ENCODE measurements at places on chromosomes 1 and 21.

GRCh38 chr21:32578107-32578691, 7.1 kb downstream of the TCP10L start:
- DNase-seq = no peak

DNA sequence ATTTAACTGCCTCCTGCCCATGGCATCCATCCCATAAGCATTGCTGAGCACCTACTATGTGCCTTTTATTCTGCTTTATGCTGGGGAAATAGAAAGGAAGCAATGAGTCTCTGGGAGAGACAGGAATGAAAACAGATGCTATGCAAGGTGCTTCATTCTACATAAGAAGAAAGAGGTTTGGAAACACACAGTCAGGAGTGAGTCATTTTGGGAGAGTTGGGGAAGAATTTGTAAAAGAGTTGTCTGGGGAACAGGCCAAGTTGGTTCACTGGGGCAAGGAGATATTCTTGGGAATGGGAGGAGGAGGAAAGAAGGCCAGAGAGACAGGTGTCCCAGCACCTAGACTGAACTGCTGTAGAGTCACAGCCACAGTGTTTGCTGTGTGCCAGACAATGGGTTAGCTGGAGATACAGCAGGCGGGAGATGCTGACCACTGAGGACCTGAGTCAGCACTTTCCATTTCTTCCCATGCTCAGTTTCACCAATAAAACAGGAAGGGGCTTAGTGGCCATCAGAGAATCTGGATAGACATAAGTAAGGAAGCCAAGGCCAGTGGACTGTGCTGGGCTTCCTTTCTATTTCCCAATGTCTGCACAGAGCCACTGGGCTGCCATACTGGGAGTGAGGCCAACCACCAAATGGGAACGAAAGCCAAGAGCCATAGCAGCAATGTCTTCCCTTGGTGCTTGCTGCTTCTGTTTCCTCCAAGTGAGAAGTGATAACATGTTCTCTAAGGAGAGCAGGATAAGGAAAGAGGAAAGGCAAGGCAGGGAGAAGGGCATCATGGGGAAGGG, 187.7 kb upstream of the USP24 start:
- DNase-seq = no peak

DNA sequence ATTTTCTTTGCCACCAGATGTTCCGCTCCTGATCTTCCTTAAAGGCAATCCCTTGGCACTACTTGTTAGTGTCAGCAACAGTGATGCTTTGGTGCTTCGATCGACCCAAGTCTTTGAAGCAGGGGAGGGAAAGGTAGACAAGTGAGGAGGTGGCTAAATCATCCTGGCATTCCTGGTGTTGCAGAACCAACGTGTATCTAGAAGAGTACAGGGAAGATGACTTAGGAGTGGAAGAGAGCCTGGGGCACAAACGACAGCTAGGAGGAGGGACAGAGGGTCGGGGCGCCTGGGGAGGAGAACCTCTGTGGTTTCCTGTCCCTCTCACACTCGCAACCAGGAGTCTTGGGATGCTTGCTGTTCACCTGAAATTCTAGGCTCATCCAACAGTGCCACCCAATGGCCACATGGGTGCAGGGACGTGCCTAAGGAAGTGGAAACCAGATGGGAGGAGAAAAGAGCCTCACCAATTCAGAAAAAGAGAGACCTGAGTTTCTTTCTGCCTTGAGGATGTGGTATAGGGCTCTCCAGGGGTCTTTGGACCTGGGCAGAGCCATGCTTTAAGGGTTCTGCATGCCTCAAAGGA, 9.5 kb upstream of the KCNA2 start:
- no peak for DNase-seq

DNA sequence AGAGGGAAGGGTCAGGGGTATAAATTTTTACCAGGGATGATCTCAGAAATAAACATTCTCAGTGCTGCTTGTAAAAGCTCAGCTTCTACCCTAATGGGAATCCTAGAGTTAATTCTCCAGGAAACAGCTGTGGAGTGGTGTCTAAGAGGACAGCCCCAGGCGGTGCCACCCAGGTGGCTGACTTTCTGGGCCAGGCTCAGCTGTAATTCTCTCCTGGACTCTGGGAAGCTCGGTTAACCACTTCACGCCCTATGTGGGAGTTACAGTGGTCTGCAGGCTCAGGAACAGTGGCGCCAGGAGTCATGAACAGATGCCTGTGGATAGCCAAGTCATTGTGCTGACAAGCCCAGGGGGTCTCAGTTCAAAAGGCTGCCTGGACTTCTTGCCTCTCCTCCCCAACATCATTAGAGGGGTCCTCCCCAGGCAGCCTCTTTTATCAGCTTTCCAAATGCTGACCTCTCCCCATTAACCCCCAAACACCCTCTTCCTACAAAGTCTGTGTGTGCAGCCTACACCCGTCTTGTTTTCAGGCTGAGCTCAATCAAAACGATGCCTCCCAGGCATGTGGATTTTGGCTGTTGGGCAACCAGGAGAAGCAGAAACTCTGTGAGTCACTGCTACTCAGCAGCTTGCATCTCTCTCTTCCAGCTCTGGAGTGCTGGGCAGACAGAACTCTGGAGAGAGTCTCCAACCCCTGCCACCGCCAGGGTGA, 1.2 kb downstream of the HHIPL2 start:
- no peak for DNase-seq

- no peak for DNase-seq
Observed at GRCh38 chr1:4485878-4486277, 168.5 kb upstream of the AJAP1 start.

- no peak for DNase-seq
Observed at GRCh38 chr1:117836069-117836468, 93.4 kb downstream of the GDAP2 start.

DNA sequence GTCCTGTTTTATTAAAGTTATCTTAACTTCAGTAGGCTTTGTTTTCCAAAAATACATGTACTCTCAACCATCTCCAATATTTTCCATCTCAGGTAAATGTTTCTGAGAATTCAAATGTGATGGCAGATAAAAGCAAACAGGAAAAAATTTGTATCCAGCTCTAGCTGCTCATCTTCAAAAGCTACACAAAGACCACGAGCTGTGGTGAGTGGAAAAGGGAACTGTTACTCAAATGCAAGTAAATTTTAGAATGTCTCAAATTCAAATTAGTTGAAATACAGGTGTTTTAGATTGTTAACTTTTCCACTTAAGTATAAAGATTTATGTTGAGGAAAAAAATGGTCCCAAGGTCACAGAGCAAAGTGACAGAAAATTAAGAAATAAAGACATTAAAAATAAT, 216.0 kb downstream of the SLC45A1 start:
- no peak for DNase-seq

DNA sequence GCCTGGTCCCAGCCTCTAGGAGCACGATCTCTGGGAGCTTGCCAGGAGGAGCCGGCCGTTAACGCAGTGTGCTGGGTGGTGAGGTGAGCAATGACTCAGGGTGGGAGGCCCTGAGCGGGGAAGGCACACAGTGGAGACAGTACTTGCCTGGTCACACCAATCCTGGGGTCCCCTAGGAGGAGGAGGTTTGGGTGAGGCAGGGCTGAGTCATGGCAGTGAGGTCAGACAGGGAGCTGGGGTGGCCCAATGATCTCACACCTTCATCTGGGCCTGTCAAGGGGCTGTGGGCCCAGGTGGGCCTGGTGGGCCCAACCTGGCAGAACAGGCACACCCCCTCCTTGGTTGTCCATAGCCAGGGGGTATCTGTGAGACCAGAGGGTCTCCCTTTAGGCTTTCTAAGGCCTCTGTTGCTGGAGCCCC, 8.6 kb upstream of the EDN2 start:
- DNase-seq = no peak

DNA sequence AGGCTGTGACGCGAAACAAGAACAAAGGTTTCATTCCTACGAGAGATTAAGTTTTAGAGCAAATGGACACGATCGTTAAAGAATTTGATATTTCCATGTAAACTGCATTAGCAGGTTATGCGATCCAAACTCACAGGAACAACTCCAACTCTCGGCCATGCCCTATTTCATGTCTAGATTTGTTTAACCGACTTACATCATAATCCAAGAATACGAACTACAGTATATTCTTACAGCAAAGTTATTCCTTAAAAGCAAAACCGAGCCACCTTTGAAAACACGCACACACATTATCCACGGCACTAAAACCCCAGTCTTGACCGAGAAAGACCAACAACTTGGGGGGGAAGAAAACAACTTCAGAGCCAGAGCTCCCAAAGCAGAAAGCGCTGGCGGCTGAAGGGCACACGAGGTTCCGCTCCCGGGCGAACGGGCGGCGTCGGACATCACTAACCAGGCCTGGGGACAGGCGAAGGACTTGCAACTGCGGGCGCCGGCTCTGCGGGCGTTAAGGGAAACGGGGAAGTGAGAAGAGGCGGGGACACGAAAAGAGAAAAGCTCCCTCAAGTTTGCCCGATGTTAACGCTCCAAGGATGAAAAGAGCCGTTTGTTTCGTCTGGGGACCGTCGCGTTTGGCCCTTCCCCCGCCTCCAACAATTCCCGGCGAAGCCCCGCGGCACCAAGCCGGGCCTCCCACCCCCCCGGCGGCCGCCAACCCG, 690 bp downstream of the B3GALNT2 start:
- no peak for DNase-seq

DNA sequence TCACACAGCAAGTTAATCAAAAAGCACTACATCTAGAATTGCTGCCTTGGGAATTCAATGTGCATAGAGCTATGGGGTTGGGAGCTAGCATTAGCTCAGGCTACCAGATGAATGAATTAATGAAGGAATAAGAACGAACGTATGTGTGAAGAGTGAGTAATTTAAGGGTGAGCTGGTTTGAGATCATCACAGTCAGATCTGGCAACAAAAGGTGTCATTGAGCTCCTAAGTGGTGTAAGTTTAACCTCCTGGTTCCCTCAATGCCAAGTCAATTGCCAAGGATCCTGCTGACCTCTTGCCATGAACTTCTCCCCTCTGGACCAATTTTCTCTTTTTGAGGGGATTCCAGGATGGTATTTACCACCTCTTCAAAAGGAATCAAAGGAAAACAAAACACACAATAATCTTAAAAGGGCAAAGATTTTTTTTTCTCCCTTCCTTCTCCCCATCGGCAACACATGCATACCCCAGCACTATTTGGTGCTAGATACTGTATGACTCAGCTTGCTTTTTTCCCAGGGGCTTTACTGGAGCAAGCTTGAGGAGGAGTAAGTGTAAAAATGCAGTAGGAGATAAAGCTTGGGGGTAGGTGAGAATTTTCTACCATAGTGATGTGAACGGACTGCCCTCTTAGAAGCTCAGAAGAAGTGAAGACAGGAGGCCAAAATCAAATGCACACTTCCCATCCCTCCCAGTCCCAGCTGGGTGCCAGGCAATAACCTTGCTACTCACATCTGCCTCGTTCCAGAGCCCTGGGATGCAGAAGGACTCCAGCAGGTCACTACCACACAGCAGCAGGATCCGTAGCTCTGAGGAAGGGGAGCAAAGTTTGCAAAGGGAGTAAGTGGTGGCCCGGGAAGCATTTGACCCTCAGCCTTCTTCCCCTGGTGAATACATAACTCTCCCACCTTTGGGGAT, 92.0 kb downstream of the LAMC2 start:
- no peak for DNase-seq

DNA sequence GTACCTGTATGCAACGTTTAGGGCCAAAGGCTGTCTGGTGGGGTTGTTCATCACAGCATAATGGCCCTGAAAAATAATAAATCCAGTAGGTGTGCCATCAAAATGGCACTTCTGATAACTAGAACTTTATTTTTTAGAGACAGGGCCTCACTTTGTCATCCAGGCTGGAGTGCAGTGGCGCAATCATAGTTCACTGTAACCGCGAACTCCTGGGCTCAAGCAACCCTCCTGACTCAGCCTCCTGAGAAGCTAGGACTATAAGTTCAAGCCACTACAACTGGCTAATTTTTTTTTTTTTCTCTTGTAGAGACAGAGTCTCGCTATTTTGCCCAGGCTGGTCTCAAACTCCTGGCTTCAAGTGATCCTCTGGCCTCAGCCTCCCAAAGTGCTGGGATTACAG, 4.7 kb downstream of the SNAPIN start:
- no peak for DNase-seq

- no peak for DNase-seq
Observed at GRCh38 chr1:216535059-216535458, 111.8 kb upstream of the USH2A start.

GRCh38 chr1:30793209-30793608, 35.6 kb upstream of the LAPTM5 start:
- DNase-seq = no peak

DNA sequence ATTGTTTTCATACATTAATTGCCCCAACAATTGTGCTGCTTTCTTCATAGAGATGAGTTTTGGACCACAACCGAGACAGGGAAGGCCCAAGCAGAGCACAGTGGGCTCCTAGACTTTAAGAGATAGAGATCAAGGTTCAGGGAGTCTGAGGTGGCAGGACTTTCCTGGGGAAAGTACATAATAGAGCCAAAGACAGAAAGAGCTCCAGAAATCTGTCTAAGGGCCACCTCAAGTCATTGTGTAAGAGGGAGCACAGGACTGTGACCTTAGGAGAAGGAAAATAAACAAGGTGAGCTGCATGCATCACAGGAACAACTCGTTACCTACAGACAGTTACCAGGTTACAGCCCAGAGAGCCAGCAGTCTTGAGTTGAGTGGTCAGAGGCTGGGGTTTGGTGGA, 41.3 kb upstream of the CR2 start:
- DNase-seq = no peak

- DNase-seq = no peak
Observed at GRCh38 chr1:187038784-187039183, 210.0 kb downstream of the PLA2G4A start.

- no peak for DNase-seq
Observed at GRCh38 chr1:206732992-206733391, 37.6 kb upstream of the IL19 start.

DNA sequence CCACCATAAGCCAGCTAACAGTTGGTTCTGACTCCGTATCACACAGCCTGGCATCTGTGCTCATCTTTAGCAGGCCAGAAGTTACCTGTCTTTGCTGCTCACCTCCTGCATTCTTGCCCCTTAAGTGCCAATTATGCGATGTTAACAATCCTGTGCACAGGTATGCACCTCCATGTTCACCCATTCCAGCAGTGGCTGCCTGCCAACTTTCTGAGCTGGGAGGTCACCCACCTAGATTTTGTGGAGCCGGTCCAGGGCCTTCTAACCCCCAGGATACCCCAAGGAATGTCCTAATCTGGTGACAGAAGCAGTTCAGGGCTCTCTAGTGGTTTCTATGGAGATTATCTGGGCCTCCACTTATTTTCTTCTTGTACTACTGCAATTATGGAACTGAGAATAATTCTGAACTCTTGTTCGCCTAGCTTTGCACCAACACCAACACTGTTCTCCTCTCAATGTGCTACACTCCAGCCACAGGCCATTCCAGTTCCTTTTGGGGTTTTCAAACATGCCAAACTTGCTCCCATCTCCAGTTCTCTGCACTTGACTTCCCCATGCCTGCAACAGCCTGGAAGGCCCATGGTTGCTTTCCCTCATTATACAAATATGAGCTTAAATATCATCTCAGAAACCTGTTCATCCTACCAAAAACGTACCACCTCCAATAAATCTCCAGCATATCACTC, 9.0 kb downstream of the BCAR3 start:
- DNase-seq = no peak

DNA sequence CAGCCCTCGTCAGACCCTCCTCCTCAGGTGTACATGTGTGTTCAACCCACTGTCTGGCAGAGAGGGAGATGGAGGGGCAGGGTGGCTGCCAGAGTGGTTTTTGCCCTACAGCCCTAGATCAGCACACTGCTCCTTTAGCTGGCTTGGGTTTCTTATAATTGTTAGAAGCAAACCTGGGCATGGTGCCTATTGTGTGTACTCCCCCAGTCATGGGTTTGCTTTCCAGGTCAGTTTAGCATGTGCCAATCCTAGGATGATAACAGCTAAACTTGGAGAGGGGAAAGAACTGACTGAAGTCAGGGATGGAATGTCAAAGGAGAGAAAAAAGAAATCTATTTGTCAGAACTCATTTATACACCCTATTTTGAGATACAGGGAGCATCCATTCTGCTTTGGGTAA, 63.3 kb downstream of the UCK2 start:
- no peak for DNase-seq

- no peak for DNase-seq
Observed at GRCh38 chr1:94723894-94724293, 96.3 kb upstream of the SLC44A3 start.
